ENCODE measurements at places on chromosomes 11 and 22. TPM values are rescaled to one million over a fixed set of nuclear protein-coding genes. Genes with fewer than 3 reads are reported as not detected.

PGA5 gene
- 0.75 TPM for total RNA-seq

BIK gene
- 8.4 TPM for total RNA-seq

CBX6 gene
- total RNA-seq: 84.0 TPM

TEAD1 gene
- 41.1 TPM for total RNA-seq

WNT7B gene
- total RNA-seq: not detected

RASD2 gene
- 34.0 TPM for total RNA-seq

RRP7A gene
- total RNA-seq: 32.4 TPM

P2RY2 gene
- 20.6 TPM for total RNA-seq

OR8G5 gene
- total RNA-seq: not detected

CARNS1 gene
- 0.89 TPM for total RNA-seq

CPT1B gene
- 51.6 TPM for total RNA-seq

PRR33 gene
- not detected for total RNA-seq

FAT3 gene
- total RNA-seq: 0.14 TPM

PRPF19 gene
- total RNA-seq: 74.1 TPM

TRIM5 gene
- total RNA-seq: 19.6 TPM

SPTBN2 gene
- total RNA-seq: 3.7 TPM

TP53I11 gene
- total RNA-seq: 91.9 TPM

TRIM34 gene
- 7.3 TPM for total RNA-seq

SUSD2 gene
- total RNA-seq: 3.3 TPM

ENTHD1 gene
- total RNA-seq: not detected

MEI1 gene
- total RNA-seq: 1.4 TPM

OR4A16 gene
- total RNA-seq: not detected

ROM1 gene
- total RNA-seq: 11.9 TPM

OR52A1 gene
- total RNA-seq: not detected

ISX gene
- total RNA-seq: 35.3 TPM

MS4A7 gene
- 9.3 TPM for total RNA-seq

MOGAT2 gene
- 86.4 TPM for total RNA-seq

POU2AF2 gene
- 1.0 TPM for total RNA-seq

KRTAP5-11 gene
- total RNA-seq: not detected

CRYBB3 gene
- total RNA-seq: 0.82 TPM

TTC36 gene
- total RNA-seq: 1.2 TPM

MS4A4A gene
- 31.9 TPM for total RNA-seq

OR8D1 gene
- total RNA-seq: not detected

SSTR3 gene
- 0.10 TPM for total RNA-seq

CSRP3 gene
- 0.94 TPM for total RNA-seq

SYT13 gene
- 7.5 TPM for total RNA-seq

OTOG gene
- not detected for total RNA-seq

OR52H1 gene
- total RNA-seq: 0.46 TPM

OR5AK2 gene
- total RNA-seq: not detected

NCAM1 gene
- 97.0 TPM for total RNA-seq

LRRC75B gene
- 15.7 TPM for total RNA-seq

UPK3A gene
- not detected for total RNA-seq

MAJIN gene
- total RNA-seq: not detected

GRAP2 gene
- 3.4 TPM for total RNA-seq

FAM83F gene
- 48.0 TPM for total RNA-seq

OR6M1 gene
- not detected for total RNA-seq

TMEM121B gene
- total RNA-seq: 0.58 TPM

Data from mucosa of descending colon (tissue), 3 donors.